Heart right ventricle (tissue), 16 donors: ENCODE measurements at places on chromosomes 7 and 10.

DNA sequence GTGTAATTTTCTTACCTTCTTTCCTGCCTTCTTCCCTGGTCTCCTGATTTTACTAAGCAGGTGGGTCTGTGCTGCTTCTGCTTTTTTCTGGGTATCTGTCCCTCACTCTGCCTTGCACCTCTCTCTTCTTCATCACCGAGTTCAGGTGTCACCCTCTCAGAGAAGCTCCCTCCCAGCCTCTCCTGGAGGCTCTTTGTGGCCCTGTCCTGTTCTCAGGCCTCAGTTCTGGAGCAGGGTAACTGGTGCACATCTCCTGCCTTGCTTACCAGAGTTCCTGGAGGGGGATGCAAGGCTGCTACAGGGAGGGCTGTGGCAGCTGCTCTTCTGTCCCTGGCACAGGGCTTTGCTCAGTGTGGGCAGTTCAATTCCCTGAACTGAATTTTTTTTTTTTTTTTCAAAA lies 66.1 kb downstream of the RBM33 start:
- DNase-seq, result no peak

DNA sequence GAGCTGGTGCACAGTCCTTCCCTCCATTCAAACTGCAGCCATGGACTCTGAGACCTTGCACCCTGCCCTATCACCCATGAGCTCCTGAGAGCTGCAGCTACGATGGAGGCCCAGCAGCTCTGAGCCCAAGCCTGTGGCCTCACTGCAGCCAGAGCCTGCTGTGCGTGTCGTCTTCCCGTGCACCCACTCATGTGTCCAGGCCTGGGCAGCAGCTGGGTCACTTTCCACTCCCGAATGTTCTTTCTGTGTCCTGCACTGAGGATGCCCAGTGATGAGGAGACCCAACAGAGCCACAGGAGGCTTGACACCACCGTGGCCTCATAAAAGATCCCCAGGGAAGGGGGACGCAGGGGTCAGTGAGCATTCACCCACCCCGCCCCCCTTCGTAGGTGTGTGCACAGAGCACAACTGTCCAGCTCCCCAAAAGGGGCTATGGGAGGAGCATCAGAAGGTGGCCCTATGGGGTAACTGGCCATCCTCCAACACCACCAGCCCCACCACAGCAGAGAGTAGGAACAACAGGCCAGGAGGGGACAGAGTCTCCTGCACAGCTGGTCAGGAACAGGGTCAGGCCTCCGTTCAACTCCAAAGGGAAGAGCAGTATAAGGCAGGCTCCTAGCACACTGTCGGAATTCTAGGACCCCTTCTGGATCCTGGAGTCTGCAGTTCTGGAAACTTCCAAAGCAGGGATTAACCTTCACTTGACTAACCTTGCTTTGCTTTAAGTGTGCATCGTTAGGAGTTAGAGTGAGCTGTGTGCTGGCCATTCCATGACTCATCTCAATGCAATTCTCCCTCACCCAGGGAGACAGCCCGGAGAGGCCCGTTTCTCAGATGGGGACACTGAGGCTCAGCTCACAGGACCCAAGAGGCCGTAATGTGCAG lies 52.6 kb downstream of the RASGEF1A start:
- no peak for DNase-seq

DNA sequence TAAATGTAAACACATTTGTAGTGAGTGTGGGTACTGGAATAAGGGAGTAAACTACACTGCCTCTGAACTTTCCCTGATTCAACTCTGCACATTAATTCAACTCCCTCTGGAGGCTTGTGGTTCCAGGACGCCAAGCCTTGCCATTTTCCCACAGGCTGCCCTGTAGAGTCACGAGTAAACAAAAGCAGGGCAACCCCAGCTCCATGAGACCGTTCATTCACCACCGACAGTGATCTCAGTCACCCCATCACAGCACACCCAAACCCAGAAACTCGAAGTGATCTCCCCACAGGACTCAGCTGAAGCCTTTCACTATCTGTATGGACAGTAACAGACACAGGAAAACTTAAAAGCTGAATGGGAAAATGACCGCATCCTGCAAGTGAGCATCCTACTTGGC lies 218.8 kb upstream of the FRMD4A start:
- no peak for DNase-seq

DNA sequence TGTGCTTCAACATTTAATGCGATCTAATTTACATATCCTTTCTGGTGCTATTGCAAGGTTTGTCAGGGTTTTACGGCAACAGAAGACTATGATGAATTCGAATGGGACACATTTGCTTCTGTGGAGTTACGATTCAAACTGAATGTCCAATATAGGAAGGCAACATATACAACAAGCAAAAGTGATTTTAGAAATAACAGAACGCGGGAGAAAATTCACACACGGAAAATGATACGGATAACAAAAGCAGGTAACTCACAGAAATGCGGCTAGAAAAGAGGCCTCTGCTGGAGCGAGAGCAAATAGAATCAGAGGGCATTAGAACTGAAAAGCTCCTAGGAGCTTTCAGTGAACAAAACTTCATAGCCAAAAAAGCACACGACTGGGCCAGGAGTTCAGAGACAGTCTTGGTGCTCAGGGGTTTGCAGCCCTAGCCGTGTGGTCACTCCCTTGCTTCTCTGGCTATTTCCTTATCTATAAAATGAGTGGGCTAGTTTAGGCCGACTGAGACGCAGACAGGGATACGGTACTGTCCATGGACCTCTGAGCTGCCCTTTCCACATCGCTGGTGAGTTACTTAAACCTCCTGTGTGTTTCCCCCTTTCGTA lies 557 bp upstream of the TAX1BP1 start:
- DNase-seq, result no peak

DNA sequence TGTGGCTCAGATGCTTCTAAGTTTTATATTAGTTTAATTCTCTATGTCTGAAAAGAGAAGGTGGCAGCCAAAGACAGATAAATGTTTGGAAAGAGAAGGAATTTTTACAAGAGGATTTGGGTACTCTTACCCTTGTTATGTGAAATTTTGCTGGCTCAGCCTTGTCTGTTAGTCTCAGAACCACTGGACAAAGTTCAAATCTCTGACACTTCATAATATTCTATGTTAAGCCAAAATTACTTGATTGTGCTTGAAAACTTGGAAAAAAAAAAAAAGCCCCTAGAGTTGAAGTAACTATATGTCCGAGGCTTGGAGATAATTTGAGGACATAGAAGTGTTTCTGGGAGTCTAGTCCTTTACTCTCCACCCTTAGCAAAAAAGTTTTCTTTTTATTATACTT lies 1079.3 kb upstream of the LRRTM3 start:
- no peak for DNase-seq

DNA sequence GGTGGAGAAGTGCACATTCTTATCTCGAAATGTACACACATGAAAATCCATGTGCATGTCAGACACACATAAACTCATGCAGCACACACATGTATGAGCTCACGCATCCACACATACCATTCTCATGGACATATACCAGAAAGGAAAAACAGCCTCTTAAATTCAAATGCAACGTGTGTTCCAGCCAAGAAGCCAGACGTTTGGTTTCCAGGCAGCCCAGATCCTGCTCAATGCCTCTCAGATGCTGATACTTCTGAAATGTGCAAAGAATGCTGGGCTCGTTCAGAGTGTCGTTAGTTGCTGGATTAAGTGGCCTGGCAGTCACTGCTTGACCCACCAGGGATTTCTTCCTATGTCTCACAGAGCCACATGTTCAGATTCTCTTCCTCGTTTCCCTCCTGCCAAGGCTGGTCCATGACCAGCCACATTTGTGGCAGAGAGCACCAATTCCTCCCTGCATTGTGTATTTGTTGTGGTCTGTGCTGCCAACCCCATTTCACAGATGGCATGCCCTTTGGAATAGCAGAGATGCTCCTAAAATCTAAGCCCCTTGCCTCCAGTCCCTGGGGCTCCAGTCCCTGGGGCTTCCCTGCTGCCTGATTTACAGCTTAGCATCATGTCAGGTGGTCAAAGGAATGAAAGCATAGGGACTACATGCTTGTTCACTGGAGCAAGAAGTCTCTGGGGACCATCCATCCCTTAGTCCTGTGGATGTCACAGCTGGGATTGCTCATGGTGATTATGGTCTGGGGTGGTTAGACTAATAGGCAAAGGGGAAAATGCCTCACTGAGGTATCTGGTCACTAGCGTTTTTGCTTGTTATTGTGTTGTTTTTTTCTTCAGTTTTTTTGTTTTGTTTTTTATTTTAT lies 426.6 kb downstream of the PLXNA4 start:
- DNase-seq, result no peak
